ENCODE measurements at places on chromosomes 3 and 15.

DNA sequence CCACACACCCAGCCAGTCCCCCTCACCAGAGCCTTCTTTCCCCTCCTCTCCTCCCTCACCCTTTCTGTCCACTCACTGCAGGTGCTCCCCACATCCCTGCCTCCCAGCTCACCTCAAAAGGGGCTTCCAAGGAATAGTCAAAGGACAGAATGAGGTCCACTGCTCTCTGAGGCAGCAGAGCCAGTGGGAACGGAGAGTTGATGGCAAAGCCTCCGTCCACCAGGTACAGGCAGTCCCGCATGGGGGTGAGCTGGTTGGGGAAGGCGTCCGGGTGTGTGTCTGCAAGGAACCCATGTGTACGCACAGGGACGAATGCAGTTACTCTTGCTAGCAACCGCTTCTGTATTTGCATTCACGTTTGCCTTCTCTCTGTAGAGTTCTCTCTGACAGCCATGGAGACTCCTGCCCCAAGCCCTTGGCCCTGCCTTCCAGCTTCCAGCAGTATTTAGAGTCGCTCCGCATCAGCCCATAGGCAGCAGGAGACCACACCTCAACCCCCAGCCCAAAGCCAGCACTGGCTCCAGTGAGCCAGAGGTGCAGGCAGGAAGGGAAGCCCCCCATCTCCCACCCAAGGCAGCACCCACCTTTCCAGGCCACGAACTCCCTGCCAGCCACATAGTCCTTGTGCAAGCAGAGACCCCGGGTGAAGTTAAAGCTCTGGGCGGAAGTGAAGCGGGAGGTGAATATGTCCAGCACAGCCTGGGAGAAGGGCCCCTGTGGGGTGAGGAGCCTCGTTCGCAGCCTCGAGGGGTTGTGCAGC lies 12.4 kb downstream of the PLA2G4F start:
- no peak for DNase-seq

DNA sequence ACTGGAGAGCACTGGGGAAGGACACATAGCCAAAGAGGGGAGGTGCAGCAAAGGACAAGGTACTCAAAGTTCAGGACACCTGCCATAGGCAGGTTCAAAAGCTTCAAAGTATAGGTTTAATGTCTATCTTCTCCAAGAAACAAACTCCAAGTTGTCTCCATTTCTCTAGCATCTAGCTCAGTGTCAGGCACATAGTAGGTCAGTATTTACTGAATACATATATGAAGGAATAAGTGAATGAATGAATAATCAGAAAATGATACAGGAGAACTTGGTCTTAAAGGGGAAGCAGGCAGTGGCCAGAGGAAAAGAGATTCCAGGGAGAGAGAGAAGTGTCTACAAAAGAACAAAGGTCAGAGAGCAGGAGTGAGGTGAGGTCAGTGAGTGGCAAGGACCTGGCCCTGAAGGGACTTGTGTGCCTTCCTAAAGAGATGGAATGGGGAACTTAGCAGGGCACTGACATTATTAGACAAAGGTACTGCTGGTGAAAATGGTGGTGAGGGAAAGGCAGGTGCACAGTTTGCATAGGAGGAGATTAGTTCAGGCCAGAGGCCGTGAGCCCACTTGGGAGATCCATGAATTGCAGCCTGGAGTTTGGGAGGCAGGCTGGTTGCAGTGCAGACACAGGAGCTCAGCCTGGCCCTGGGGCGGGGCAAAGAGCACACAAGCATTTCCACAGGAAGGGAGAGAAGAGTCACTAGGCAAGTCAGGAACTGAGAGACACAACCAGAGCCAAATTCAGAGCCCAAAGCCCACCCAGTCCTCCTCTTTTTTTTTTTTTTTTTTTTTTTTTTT lies 21.4 kb downstream of the TBC1D2B start:
- DNase-seq = peak; percentile 18

- DNase-seq = no peak
Observed at GRCh38 chr3:111087924-111088469, 16.4 kb downstream of the NECTIN3 start.

DNA sequence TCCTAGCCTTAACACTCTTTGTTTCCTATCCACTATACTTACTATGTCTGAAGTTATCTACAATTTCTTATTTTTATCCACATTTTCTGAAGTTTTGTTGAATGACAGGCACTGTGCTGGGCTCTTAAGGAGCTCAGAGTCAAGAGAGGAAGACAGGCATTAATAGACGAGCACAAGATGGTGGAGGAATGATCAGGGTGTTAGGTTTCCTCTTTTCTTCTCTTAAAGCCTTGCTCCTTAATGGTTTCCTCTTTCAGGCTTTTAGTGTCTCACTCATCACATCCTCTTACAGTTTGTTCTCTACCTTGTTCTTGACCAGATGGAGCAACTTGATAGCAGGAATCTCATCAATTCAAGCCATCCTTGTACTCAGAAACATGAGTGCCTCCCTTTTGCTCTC lies 52.9 kb upstream of the BCL6 start:
- no peak for DNase-seq

DNA sequence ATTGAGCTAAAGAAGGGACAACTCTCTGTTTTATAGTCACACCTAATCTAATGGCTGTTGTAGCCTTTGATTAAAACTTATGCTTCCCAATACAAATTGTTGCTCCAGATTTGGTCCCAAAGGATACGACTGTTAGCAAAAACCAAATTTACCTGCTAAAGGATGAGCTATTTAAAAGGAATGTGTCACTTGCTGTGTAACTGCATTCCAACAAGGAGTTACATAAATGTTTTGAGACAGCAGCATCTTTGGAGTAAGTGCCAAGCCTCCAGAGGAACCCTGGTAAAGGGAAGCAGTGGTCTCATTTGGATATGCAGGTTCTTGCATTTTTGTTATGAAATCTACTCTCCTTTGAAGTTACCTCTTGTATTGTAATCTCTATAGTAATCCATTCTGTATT lies 233.3 kb downstream of the THSD4 start:
- no peak for DNase-seq

DNA sequence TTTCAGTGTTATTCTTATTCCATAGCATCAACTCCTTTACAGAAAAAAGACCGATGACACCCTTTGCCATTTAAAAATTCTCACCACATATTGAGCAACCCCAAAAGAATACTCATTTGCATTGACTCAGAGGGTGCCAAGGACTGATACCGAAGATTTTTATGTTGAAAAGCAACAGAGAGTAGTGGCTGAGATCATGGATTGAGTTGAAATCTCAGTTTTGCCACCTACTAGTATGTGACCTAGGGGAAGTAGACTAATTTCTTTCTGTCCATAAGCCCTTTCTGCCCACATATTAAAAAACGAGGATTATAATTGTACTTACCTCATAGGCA lies 313.9 kb upstream of the SATB1 start:
- DNase-seq = no peak

DNA sequence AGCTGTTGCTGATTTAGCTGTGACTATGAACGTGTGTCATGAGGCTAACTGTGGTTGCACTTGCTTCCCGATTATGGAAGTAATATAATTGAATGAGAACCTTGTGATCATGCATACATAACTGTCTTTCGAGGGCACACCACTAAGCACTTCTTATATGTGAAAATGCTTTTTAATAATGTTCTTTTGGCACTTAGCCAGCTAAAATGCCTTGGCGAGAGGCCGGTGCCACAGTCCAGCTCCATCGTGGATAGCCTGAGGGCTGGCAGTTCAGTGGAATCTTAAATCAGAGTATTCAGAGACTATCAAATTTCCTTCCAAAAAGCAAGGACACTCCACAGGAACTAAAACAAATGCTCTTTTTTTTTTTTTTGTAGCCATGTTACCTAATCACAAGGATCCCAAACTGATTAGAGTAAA lies 161.6 kb upstream of the FRMD4B start:
- DNase-seq = no peak

DNA sequence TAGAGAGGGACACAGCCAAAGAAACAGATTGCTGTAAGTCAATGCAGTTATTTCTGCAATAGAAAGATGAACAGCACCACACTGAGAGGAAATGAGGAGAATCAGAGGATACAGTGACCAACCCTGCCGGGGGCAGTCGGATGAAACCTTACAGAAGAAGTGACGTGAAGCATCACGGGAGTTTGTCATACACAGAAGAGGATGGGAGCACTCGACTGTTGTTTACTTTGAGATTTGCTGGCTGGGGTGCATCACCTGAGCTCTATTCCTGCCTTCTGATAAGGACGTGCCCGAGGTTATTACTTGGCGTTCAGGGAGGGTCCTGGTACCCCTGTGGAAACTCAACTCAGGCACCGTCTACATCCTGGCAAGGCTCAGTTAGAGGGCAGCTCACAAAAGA lies 45.4 kb downstream of the MAGEF1 start:
- DNase-seq = no peak

DNA sequence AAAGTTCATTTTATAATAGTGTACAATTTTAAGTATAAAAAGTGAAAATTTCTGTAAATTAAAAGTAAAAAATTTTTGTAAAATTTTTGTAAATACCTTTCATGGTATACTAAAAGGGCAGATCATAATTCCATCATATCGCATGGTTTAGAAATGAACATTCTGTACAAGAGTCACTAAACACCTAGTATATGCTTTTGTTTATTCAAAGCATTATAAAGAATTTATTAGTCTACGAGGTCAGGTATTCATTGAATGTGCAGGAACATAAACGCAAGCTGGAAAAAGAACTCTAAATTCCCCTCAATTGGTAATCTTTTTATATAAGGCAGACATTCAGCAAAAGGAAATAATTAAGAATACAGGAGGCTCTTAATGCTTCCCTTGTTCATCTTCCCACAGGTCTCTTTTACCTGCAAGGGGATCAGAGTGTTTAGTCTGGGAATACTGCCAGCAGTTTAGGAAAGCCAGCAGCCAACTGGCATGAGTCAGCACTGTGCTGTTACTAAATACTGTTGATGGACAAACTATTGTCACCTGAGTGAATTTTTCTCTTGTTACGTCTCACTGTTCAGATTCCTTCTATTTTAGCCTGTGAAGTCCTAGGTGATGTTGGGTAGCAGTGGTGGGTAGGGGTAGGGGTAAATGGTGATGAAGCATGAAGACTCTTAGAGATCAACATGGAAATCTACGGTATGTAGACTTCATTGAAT lies 70.1 kb downstream of the UQCC5 start:
- DNase-seq = no peak

- no peak for DNase-seq
Observed at GRCh38 chr3:129230311-129231019, 18.9 kb upstream of the COPG1 start.

GRCh38 chr3:184872200-184872599 lies 60.2 kb downstream of the VPS8 start:
- DNase-seq = no peak

DNA sequence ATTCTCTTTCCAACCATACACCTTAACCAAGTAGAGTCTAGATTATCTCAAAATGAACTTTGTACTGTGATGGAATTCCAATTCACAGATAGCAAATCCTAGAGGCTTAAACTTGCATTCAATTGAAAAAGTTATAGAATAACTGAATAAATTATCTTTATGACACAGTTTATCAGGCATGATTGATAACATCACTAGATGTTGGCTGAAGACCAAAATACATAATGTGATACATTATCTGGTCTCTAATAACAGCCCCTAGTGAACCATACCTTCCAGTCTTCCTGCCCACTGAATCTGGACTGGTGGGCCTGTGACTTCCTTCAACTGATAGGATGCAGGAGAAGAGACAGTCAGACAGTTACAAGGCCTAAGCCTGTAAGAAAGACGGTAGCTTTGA lies 165.2 kb upstream of the CMC1 start:
- no peak for DNase-seq

GRCh38 chr3:197434830-197435229 lies 120.9 kb downstream of the BDH1 start:
- DNase-seq = no peak

GRCh38 chr3:74302281-74302680 lies 312.2 kb downstream of the CNTN3 start:
- no peak for DNase-seq

GRCh38 chr3:149527531-149528339 lies 53.2 kb downstream of the TM4SF4 start:
- DNase-seq = peak; percentile 31

DNA sequence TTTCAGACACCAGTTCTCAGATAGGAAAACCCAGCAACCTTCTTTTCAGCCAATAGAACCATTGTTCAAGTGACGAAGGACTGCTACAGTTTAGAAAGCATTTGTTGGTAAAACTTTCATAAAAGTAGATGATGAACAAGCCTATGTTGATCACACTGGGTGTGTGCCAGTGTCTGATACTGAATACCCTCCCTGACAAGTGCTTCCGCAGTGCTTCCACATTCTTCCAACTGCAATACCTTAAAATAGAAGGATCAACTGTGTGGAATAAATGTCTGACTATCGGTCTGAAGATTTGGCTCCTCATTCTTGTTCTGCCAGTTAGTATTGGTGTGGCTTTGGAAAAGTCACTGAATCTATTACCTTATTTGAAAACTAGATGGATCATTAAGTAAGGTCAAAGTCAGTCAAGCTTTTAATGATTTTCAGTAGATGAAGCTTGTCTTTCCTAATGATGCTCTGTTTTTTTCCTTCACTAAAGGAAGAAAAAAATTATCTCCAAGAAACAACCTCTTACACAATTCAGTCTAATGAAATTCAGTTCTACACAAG lies 479.4 kb upstream of the CBLB start:
- no peak for DNase-seq

DNA sequence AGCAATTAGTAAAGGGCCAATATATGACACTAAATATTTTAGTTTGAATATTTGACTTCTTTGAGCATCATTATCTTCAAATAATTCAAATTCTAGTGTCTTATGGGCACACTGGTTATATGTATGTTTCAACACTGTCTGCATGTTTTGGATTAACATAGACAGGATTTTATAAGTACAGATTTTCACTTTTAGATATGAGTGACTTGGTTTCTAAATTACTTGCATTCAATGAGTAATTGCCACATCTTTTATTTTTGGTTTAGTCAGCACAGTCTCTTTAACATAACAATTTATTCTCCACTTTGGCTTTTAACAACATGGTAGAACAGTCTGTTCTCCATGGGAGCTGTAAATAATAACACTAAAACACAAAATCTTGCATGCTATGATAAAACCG lies 674.8 kb downstream of the TBL1XR1 start:
- no peak for DNase-seq

GRCh38 chr3:139323146-139323545 lies 20.7 kb upstream of the MRPS22 start:
- no peak for DNase-seq

- DNase-seq = no peak
Observed at GRCh38 chr3:13287833-13288232, 132.3 kb downstream of the NUP210 start.

GRCh38 chr15:60740787-60741354 lies 261.9 kb upstream of the ICE2 start:
- DNase-seq = no peak

All from endothelial cell (in vitro differentiated cells).